Naive B cell (primary cell): ENCODE measurements at places on chromosomes 5 and 9. TPM values are rescaled to one million over a fixed set of nuclear protein-coding genes. Genes with fewer than 3 reads are reported as not detected.

SPACA9 gene
- 4.3 TPM for polyA plus RNA-seq

SLC34A1 gene
- not detected for polyA plus RNA-seq

FLT4 gene
- polyA plus RNA-seq = not detected

DNA sequence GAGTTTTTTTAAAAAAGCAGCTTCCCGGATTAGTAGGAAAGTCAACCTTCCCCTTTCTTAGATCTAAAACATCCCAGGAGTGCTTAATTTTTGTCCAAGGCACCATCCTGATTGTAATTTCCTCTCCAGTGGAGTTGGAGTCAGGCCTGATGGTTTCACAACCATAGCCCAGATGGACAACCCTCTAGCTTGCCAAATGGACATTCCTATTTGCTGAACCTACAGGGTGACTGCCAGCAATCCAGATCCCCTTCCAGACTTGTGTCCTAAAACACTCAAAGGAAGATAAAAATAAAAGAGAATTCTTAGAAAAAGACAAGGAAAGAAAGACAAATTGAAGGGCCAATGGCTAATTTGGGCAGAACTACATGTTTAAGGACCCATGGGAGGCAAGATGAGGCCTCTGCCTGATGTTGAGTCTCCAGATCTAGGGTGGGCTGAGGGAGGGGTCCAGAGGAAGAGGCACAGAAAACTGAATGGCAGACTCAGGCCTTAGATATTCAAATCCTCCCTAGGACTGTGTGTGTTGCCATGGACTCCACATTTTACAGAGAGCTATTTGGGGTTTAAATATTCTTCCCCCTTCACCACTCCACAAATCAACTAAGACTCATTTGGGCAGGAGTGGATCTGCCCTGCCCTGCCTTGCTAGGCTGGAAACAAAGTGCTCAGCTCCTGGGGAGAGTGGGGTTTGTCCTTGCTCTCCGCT lies 38.5 kb upstream of the SLC44A1 start:
- DNase-seq = no peak

DNA sequence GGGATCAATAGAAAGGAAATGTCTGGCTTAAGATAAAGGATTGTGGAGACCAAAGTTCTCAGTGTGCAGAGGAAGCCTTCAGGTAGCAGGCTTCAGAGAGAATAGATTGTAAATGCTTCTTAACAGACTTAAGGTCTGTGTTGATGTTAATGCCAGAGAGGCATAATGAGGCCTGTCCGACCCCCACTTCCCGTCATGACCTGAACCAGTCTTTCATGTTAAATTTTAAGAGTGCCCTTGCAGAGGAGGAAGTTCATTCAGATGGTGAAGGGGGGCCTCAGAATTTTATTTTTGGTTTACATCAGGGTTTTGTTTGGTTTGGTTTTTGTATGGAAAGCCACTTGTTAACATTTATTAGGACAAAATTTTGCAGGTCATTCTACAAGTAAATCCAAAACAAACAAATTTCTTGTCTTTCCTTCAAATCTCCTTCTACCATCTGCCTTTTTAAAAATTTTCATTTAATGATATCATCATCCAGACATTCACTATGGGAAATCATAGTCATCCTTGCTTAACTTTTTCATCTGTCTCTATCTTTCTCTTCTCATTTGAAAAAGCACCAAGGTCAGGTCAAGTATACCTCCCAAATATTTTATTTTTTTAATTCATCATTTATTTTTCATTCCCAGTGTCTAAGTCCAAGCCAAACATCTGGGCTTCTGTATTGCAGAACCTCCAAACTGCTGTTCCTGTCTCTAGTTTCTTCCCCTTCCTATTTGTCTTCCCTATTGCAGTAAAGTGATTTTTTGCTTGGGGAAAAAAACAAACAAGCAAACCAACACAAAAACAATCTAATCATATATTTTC lies 6.9 kb upstream of the ABCA1 start:
- DNase-seq = no peak
